Articular chondrocyte of knee joint (primary cell): ENCODE measurements at places on chromosomes 1 and 21. TPM values are rescaled to one million over a fixed set of nuclear protein-coding genes. Genes with fewer than 3 reads are reported as not detected.

VSIG8 gene
- total RNA-seq: not detected in 2 replicates

SLFNL1 gene
- total RNA-seq: 0.43 and 0.65 TPM in 2 replicates

BTBD19 gene
- total RNA-seq: 9.8 and 10.8 TPM in 2 replicates

RORC gene
- total RNA-seq: 0.22 and 0.39 TPM in 2 replicates

HDGF gene
- 131 and 139 TPM in 2 replicates for total RNA-seq

CACHD1 gene
- 17.1 and 20.1 TPM in 2 replicates for total RNA-seq

CD1B gene
- not detected in 2 replicates for total RNA-seq

NID1 gene
- total RNA-seq: 39.9 and 44.5 TPM in 2 replicates

ANGPTL1 gene
- 10.1 and 14.5 TPM in 2 replicates for total RNA-seq

LYPD8 gene
- total RNA-seq: not detected in 2 replicates

RIMS3 gene
- 0.43 and 0.52 TPM in 2 replicates for total RNA-seq

C2CD4D gene
- total RNA-seq: not detected in 2 replicates
